ENCODE measurements at places on chromosomes 5 and 9.

DNA sequence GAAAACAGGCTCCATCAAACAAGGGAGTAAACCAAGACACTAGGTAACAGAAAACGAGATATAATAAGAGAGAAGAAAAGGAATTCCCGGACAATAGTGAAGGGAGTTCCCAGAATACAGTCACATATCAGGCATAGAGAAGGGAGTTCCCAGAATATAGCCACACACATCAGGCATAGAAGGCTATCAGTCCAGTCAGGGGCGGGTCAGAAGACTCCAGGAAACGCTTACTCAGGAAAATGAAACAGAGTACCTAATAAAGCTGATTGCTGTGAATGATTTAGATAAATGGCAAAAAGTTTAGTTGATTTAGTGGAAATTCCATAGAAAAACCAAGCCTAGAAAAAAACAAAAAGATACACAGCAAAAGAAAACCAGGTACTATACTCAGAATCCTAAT is 4.9 kb downstream of the TOMM5 start:
- DNase-seq: no peak
- peaks cover 28% of the 10 kb centered on the region for H3K4me1 ChIP-seq
- H3K4me3 ChIP-seq: no peak overlapping the region
- peaks cover 46% of the 10 kb centered on the region for H3K36me3 ChIP-seq

DNA sequence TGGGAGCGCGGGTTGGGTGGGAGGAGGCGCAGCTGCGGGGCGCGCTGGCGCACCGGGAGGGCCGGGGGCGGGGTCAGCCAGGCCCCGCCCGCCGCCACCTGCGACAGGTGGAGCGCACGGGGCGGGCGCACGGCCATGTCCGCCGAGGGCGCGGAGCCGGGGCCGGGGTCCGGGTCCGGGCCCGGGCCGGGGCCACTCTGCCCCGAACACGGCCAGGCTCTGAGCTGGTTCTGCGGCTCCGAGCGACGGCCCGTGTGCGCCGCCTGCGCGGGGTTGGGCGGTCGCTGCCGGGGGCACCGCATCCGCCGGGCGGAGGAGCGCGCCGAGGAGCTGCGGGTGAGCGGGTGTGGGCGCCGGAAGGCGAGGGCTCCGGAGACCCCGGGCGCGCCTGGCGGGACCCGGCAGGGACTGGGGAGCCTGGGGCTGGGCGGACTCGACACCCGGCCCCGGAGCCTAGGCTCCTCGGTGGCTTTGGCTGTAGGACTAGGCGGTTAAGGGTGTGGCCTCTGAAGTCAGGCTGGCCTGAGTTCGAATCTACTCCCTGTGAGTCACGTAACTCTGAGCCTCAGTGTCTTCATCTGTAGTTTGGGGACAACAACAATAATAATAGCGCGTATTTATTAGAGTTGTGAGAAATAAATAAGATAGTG is at the start of gene BSPRY:
BSPRY (plus strand) TSS at position 97 of the 650 bp plus-strand sequence; CDS start at position 136, 39 bp downstream.
- peaks cover 26% of the 10 kb centered on the region for H3K27me3 ChIP-seq
- H3K27ac ChIP-seq: peak within 1 kb of the TSS; percentile 78
- peaks cover 1% of the 10 kb centered on the region for H3K36me3 ChIP-seq
- peak within 1 kb of the TSS; percentile 78 for H3K4me3 ChIP-seq

DNA sequence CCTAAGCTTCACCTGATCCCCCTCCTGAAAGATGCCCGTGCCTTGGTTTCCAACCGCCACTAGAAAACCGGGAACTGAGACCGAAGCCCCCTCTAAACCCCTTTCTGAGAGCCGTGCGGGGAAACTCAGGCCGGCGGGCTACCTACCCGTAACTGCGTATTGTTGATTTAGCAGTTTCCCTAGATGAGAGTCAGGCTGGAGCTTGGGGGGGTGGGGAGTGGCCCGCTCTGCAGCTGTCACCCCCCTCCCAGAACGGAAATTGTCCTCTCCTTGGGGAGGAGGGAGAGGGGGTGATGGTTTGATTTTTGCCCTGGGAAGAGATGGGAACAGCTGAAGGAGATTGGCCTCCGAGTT is 2.5 kb downstream of the CXXC5 start:
- peaks cover 74% of the 10 kb centered on the region for H3K27me3 ChIP-seq
- H3K36me3 ChIP-seq: no peaks in the 10 kb centered on the region
- no peak for DNase-seq
- no peak overlapping the region for H3K27ac ChIP-seq
- H3K4me1 ChIP-seq: peaks cover 32% of the 10 kb centered on the region
- no peak overlapping the region for H3K4me3 ChIP-seq

- H3K4me1 ChIP-seq: no peaks in the 10 kb centered on the region
- DNase-seq: no peak
- H3K36me3 ChIP-seq: peaks cover 5% of the 10 kb centered on the region
- no peak overlapping the region for H3K27ac ChIP-seq
- peaks cover 6% of the 10 kb centered on the region for H3K27me3 ChIP-seq
- H3K4me3 ChIP-seq: no peak overlapping the region
Measured at GRCh38 chr9:129523943-129524581, 96.8 kb downstream of the C9orf50 start.

GRCh38 chr9:95506428-95506677 is 10.4 kb downstream of the PTCH1 start:
- peak; percentile 12 for DNase-seq
- no peak overlapping the region for H3K27ac ChIP-seq

GRCh38 chr5:123092696-123093095 is 3.7 kb downstream of the PRDM6 start:
- no peak overlapping the region for H3K4me3 ChIP-seq
- H3K36me3 ChIP-seq: peaks cover under 1% of the 10 kb centered on the region
- no peak for DNase-seq
- H3K27ac ChIP-seq: no peak overlapping the region
- H3K4me1 ChIP-seq: peaks cover 15% of the 10 kb centered on the region

- H3K36me3 ChIP-seq: peaks cover 19% of the 10 kb centered on the region
- peak overlapping the region; percentile 4 for H3K27ac ChIP-seq
- DNase-seq: no peak
- H3K27me3 ChIP-seq: no peaks in the 10 kb centered on the region
- peaks cover 24% of the 10 kb centered on the region for H3K4me1 ChIP-seq
- no peak overlapping the region for H3K4me3 ChIP-seq
Measured at GRCh38 chr9:136441191-136441680, 1.6 kb upstream of the INPP5E start.

DNA sequence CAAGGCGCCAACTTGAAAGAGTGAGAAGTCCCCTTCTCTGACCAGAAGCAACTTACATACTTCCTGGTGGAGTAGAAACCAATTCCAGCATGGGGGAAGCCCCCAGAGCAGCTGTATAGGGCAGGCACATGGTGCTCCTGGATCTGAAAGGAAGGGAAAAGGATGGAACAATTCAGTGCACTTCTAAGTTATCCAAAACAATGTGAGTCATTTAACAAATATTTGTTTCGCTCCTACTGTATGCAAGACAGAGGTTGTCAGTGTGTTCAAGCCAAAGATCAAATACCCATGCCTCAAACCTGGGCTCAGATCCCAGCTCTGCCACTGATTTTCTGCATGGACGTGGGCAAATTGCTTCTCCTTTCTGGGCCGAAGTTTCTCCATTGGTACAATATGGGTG is 67.1 kb downstream of the LHX2 start:
- H3K27me3 ChIP-seq: peaks cover 9% of the 10 kb centered on the region
- H3K4me3 ChIP-seq: no peak overlapping the region
- H3K4me1 ChIP-seq: no peaks in the 10 kb centered on the region
- no peak overlapping the region for H3K27ac ChIP-seq
- no peak for DNase-seq
- H3K36me3 ChIP-seq: no peaks in the 10 kb centered on the region

DNA sequence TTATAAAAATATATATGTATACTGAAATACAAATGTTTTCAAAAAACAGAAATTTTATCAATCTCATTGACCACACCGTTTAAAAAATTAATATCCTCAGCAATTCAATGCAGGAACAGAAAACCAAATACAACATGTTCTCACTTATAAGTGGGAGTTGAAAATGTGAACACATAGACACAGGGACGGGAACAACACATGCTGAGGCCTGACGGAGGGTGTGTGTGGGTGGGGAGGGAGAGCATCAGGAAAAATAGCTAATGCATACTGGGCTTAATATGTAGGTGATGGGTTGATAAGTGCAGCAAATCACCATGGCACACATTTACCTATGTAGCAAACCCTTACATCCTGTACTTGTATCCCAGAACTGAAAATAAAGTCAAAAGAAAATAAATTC is 409.5 kb downstream of the MLLT3 start:
- peaks cover 36% of the 10 kb centered on the region for H3K4me1 ChIP-seq
- no peak overlapping the region for H3K27ac ChIP-seq
- no peak overlapping the region for H3K4me3 ChIP-seq
- H3K36me3 ChIP-seq: peaks cover 15% of the 10 kb centered on the region

DNA sequence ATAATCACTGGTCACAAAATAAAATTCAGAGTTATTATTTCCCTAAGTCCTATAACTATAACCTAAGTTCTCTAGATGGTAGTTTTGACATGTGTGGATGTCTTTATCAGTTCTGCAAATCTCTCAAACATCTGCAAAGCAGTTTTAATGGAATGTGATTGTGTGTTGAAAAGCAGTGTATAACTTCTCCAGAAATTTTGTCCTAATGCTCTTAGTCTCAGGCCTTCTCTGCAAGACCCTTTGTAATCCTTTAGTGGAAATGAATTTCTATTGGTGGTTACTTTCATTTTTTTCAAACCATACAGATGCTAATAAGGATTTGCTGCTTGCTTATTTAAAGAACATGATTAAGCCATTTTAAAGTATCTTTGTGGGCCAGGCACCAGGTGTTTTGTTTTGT is 75.5 kb upstream of the LHFPL2 start:
- no peaks in the 10 kb centered on the region for H3K36me3 ChIP-seq
- no peaks in the 10 kb centered on the region for H3K4me1 ChIP-seq
- H3K27me3 ChIP-seq: no peaks in the 10 kb centered on the region
- DNase-seq: no peak

DNA sequence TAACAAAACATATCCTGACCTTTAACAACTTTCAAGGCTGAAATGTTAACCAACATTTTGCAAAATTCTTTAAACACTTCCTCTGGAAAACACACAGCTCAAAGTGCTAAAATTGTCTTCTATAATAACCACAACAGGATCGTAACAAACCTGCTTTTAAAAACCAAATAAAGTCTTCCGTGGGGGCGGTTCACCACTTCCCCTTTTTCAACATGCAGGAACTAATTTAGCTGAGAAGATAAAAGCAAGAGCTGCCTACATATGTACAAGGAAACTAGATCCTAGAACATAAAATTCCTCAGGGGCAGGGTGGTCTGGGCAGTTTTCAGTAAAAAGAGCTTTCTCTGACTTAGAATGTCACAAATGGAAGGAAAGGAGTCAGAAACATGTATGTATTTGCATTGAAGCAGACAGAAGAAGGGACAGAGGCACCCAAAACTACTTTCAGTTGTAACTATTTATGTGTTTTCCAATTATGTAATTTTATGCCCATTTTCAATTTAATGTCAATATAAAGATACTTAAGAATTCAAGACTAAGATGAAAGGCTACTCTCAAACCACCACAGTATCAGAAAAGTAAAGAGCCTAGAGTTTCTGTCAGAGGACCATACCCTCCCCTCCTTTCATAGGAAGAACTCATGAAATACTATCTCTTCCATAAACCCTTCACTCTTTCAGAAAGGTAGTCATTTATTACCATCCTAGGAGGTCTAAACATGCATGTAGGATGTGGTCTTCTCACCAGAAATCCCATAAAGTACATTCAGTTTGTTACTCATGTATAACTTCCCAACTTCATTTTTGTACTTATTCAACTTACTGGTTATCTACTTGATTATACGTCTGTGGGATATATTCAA is 185.9 kb upstream of the RASA1 start:
- H3K36me3 ChIP-seq: peaks cover 18% of the 10 kb centered on the region
- peak overlapping the region; percentile 62 for H3K4me3 ChIP-seq
- peaks cover 42% of the 10 kb centered on the region for H3K4me1 ChIP-seq
- H3K27me3 ChIP-seq: no peaks in the 10 kb centered on the region

- peaks cover 56% of the 10 kb centered on the region for H3K36me3 ChIP-seq
- H3K4me3 ChIP-seq: peak overlapping the region; percentile 37
- DNase-seq: no peak
- H3K27ac ChIP-seq: peak overlapping the region; percentile 85
- no peaks in the 10 kb centered on the region for H3K27me3 ChIP-seq
Measured at GRCh38 chr5:14676320-14676719, 11.8 kb downstream of the OTULIN start.

All from activated CD4-positive, alpha-beta T cell treated with anti-CD3 and anti-CD28 coated beads, Interleukin-2, amount 10 ng/mL, durations not matched to agents 7 days and 5 days (primary cell).